ENCODE measurements at places on chromosomes 16 and 17. TPM values are rescaled to one million over a fixed set of nuclear protein-coding genes. Genes with fewer than 3 reads are reported as not detected.

DNA sequence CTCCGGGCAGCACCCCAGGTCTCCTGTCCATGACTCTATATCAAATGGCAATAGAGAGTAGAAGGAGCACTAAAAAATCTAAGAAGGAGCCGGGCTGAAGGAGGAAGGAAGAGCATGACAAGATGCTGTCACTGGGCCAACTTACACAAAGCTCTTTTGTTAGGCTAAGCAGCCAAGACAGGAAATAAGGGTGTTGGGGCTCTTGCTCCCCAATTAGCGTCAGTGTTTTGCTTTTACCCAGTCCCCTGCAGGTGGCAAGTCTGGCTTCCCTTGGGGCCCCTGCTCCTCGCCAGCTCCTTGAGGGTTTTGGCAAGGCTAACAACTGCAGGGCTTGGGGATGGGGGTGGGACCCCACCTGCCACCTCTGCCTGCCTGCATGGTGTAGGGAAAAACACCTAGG is 120.5 kb downstream of the CCT6B start:
- DNase-seq, result no peak

DNA sequence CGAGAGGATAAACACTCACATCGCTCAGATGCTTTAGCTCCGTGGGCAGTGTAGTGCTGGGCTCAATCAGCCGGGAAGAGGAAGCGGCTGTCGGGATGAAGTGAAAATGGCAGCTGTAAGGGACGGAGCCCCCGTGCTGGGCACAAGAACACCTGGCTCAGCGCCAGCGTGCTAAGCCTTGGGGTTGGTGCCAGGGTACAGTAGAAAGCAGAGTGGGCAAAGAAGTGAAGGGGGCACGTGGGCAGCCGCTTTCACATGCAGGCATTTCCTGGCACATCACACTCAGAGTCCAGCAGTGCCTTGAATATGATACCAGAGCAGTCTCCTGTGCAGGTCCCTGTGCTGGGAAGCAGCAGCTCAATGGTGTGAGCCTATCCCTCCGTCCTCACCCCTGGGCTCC is 51.1 kb upstream of the FOXF1 start:
- no peak for DNase-seq

DNA sequence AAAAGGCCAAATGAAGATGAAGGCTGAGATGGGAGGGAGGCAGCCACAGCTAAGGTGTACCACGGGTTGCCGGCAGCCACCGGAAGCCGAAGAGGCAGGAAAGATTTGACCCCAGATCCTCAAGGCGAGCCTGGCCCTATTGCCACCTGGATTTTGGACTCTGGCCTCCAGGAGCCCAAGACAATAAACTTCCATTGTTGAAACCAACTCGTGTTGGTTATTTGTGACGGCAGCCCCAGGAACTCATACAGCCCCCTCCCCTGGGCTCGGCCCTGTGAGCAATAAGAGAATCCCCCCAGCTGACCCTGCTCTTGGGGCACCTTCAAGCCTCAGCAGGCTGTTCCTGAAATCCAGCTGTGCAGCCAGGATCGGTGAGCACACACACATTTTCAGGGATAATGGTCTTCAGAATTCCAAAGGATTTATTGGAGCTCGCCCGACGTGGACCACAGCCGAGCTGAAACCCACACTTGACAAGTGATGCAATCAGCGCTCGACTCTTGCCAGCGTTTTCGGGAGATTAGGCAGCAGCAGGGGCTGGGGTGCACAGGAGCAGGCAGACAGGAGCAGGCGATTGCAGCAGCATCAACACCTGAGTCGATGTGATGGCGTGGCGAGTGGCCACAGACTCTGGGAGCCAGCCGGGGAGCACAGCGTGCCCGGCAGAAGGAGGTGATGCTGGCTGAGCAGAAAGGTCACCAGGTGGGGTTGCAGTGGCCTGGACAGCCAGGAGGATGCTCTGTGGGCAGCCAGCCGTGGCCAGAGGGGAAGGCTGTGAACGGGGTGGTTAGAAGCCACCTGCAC is 22.4 kb upstream of the CBX4 start:
- no peak for DNase-seq

- no peak for DNase-seq
Observed at GRCh38 chr16:57507136-57508034, 21.1 kb upstream of the DOK4 start.

DNA sequence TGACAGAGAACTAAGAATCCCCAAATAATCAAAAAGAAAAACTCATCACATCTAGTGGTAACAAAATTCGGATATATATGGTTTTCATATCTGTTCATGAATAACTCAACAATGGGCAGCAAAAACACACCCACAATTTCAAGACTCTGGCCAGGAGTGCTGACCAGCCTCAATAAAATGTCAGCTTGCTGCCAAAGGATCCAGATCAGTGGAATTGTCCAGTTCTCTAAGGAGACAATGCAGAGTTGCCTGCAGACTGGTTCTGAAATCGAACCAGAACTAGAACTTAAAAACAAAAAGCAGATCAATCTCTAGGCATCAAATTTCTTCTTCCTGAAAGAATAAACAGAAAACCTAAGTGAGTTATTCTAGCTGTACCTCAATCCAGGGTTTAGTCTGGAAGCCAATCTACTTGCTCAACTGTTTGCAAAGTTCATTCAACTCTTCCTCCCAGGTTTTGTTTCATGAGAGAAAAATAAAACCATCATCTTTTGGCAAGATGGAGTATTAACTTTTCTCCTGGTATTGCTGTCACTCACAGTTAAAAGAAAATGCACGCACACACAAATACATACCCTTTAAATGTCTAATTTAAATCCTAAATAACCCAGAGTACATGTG is 61.0 kb downstream of the CFDP1 start:
- no peak for DNase-seq

DNA sequence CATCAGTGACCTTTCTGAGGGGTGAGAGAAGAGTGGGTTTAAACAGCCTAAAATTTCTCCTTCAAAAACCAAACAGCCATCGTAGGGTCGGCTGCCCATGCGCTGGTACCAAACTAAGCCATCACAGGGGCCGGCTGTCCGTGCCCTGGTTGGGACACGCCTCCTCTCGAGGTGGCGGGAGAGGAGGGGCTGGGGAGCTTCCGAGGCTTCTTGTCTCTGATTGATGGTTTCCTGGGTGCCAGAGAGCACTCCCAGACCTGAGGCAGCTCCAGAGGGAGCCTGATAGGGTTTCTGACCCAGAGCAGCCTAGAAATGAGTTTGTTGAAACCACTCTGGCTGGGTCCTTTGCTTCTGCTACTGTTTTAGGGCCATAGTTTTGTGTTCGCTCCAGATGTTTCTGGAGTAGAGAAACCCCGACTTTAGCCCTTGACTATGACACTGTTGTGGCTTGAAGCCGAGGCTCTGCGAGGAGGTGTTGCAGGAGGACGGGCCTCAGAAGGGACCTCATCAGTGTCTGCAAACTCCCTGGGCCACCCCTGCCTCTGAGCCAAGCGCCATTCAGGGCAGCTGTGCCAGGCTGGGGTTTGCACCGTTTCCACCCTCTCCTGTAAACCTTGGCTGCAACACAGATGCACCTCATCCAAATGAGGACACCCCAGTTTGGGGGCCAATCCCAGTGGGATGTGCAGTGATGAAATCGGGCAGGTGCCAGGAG is 6.2 kb downstream of the ZNF276 start:
- no peak for DNase-seq

HBA1 gene
- not detected for total RNA-seq

CDH11 gene
- 105 TPM for total RNA-seq

GNG13 gene
- not detected for total RNA-seq

ZPBP2 gene
- not detected for total RNA-seq
